ENCODE measurements at places on chromosomes 16 and 17.

- peaks cover 3% of the 10 kb centered on the region for H3K36me3 ChIP-seq
- peaks cover 38% of the 10 kb centered on the region for H3K4me1 ChIP-seq
- no peak for DNase-seq
- H3K27me3 ChIP-seq, result peaks cover 89% of the 10 kb centered on the region
- peak overlapping the region; percentile 41 for H3K27ac ChIP-seq
These were observed 421 bp upstream of the DLX4 start for GRCh38 chr17:49968405-49969133.

- no peak overlapping the region for H3K27ac ChIP-seq
- DNase-seq, result no peak
- H3K4me1 ChIP-seq, result no peaks in the 10 kb centered on the region
- H3K27me3 ChIP-seq, result no peaks in the 10 kb centered on the region
- H3K4me3 ChIP-seq, result no peak overlapping the region
These were observed 141.2 kb downstream of the AATF start for GRCh38 chr17:37089956-37090355.

- H3K36me3 ChIP-seq, result no peaks in the 10 kb centered on the region
- H3K27me3 ChIP-seq, result no peaks in the 10 kb centered on the region
- peak overlapping the region; percentile 77 for H3K27ac ChIP-seq
These were observed 71.5 kb downstream of the GAS7 start for GRCh38 chr17:10126616-10127501.

DNA sequence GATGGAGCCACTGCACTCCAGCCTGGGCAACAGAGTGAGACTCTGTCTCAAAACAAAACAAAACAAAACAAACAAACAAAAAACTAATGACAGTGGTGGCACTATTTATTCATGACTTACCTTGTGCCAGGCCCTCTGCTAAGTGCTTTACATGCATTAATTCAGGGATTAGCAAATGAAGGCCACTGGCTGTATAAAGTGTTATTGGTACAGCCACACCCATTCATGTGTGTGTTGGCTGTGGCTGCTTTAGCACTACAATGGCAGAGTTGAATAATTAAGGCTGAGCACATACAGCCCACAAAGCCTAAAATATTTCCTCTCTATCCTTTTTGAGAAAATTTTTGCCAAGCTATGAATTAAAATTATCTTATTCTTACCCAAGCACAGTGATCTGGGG lies 531.8 kb upstream of the CDH5 start:
- peaks cover 6% of the 10 kb centered on the region for H3K4me1 ChIP-seq
- H3K27me3 ChIP-seq, result no peaks in the 10 kb centered on the region
- no peaks in the 10 kb centered on the region for H3K36me3 ChIP-seq
- no peak overlapping the region for H3K4me3 ChIP-seq
- DNase-seq, result no peak
